NCI-H524 treated with DMSO at 0.1 percent for 48 hours (cell line): ENCODE measurements at places on chromosomes 2 and 18.

DNA sequence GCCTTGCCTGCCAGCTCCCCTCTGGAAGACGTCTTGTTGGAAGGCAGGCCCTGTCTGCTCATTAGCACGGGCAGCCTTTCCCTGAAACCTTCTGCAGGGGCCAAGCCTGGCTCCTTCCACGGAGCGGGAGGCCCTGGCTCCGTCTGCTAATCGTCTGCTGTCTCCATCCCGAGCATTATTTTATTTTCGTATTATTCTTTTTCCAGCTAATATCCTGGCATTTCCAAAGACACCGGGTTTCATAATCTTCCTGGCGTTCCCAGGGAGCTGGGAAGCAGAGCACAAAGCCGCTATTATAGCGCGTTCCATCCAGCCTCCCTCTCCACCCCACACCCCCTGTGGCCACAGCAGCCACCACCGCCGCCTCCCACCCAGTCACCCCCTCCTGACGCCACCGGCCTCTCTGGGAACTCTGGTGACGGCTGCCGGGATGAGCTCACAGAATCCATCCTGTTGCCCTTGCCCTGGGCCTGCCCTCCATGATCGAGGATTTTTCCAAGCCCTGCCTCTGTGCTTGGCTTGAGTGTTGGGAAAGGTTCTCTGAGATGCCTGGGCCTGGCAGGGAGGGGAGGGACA lies 125.5 kb downstream of the DYSF start:
- DNase-seq: no peak

- DNase-seq: no peak
Observed at GRCh38 chr2:126935774-126936173, 37.1 kb downstream of the TEX51 start.

- no peak for DNase-seq
Observed at GRCh38 chr18:228586-228985, 39.3 kb downstream of the THOC1 start.

GRCh38 chr2:1611886-1612285 lies 132.4 kb downstream of the PXDN start:
- DNase-seq: no peak

- DNase-seq: no peak
Observed at GRCh38 chr2:221567231-221567760, 4.8 kb downstream of the EPHA4 start.

DNA sequence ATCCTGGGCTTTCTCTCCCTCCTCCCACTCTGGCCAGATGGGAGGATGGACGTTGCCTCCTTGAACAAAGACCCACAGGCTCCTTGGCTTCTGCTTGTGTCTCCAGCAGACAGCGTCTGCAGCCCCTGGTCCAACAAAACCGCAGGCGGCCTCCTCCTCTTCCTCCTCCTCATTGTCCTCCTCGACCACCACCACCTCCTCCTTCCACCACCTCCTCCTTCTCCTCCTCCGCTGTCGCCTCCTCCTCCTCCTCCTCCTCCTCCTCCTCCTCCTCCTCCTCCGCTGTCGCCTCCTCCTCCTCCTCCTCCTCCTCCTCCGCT lies 45.7 kb upstream of the ALPP start:
- DNase-seq: no peak

GRCh38 chr2:14157816-14158215 lies 474.7 kb upstream of the LRATD1 start:
- no peak for DNase-seq

DNA sequence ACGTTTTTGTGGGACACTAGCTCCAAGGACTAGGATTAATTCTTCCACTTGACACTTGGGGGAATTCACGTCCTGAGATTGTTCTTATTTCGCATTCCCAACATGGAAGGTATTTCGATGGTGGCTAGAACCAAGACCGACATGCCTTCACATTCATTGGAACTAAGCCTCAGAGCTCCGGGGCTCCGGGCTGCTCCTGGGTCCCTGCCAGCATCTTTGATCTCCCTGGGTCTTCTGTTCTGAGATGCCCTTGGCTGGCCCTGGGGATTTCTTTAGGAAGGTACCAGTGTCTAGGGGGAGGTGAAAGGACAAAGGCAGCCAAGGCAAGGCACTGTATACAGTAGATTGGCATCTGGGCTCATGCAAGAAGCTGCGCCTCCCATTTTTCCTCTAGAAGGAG lies 76.8 kb downstream of the DYSF start:
- DNase-seq: no peak

- no peak for DNase-seq
Observed at GRCh38 chr2:3180082-3180908, 197.3 kb downstream of the EIPR1 start.

- no peak for DNase-seq
Observed at GRCh38 chr2:75208738-75209137, 9.4 kb upstream of the TACR1 start.
